ENCODE measurements at places on chromosomes 7 and 10. TPM values are rescaled to one million over a fixed set of nuclear protein-coding genes. Genes with fewer than 3 reads are reported as not detected.

CTNNA3 gene
- total RNA-seq: 20.2 TPM

- no peak for DNase-seq
These were observed 20.0 kb downstream of the GNA12 start for GRCh38 chr7:2824026-2824677.

DNA sequence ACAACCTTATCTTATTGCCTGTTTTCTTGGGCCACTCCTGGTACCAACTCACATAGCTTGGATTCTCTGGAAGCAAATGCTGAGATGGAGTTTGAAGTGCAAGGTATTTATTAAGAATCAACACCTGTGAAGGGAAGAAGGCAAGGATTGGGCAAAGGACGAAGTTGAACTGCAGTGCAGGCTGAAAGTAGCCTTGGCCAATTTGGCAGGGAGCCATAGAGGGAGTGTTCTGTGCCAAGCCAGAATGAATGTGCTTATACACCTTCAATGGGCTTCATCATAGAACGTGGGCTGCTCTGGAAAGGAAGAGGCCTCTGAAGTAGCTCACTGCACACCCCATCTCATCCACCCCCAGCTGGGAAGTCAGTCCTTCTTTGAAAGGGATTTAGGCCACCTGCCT is 79.8 kb upstream of the IFRD1 start:
- DNase-seq: no peak

GRCh38 chr7:101378751-101379174 is 16.1 kb downstream of the COL26A1 start:
- DNase-seq: no peak

CTAGE4 gene
- 0.71 TPM for total RNA-seq
